Activated naive CD8-positive, alpha-beta T cell treated with anti-CD3 and anti-CD28 coated beads, Interleukin-2, amount 10 ng/mL, durations not matched to agents 7 days and 5 days (primary cell): ENCODE measurements at places on chromosomes 7 and 10.

- no peak for DNase-seq
Measured at GRCh38 chr10:45000138-45000751, 478 bp upstream of the ZNF22 start.

DNA sequence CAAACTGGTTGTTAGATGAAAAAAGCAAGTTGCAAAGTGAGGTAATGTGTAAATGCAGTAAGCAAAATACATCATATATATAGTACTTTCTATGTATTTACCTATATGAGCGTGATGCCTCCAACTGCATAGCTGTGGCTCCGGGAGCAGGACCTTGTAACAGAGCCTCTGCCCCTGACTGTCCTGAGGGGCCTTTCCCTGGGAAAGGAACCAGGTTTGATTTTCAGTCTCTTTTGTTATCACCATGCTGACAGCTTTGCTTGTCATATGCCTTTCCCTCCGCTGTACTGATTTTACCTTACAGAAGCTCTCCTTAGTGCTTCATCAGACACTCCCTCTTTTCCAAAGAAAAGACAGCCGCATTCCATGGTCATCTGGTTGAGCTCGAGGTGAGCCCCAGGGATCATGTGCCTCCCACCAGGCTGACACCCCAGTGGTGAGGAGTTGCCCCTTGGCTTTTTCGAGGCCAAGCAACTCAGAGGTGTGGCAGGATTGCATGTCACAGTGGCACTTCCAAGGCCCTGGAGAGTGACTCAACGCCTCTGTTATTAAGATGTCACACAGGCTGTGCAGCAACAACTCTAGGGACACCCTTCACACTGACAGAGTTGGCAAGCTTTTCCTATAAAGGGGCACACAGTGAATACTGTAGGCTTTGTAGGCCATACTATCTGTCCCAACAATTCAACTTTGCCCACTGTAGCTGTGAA is 78.9 kb downstream of the ALOX5 start:
- DNase-seq: no peak

DNA sequence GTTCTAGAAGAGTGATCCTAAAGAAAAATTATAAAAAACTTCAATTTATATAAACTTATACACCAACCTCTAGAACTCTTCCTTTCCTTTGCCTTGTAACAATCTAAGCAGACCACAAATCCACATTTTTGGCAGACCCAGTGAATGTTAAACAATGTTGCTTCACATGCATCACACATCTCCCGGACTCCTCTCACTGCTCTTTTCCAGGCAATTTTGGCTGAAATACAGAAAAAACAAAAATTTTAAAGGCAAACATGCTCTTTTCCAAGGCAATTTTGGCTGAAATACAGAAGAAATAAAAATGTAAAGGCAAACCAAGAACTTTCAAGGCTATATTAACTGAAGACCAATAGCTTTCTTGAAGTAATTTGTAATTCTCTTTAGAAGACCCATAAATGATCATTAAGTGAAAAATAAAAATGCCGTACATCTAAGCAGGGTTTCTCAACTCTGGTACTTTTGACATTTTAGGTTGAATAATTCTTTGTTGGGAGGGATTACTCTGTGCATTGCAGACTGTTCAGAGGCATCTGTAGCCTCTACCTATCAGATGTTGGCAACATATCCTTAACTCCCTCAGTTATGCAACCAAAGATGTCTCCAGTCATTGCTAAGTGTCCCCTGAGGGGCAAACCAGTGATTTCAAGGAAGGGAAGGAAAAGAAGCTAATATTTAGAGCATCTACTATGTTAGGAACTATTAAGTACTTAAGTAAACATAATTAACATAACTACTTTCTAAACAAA is 64.4 kb downstream of the NRBF2 start:
- DNase-seq: no peak

- DNase-seq: no peak
Measured at GRCh38 chr7:109996927-109997326, 1094.0 kb upstream of the LRRN3 start.

DNA sequence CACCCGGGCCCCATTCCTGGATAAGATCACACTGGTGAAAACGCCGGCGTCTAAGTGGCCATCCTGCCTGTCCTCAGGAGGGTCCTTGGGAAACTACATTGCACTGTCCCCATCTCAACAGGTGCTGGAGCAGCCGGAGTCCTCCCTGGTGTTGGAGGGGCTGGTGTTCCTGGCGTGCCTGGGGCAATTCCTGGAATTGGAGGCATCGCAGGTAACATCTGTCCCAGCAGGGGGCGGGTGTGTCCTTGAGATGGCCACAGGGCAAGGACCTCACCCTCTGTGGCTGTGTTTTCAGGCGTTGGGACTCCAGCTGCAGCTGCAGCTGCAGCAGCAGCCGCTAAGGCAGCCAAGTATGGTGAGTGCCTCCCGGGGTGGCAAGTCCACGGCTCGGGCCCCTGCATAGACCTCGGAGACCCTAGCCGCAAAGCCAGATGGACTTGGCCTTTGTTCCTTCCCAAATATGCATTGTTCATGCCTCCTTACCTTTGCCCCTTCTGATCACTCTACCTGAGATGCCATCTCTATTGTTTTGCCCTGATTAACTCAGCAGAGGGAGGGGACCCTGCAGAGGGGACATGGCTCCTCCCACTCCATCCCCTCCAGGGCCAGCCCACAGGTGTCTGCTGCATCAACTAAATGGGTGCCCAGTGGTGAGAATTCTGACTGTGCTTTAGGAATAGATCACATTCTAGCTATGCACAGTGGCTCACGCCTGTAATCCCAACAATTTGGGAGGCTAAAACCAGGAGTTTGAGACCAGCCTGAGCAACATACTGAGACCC is 23.8 kb downstream of the ELN start:
- DNase-seq: no peak

- peak; percentile 58 for DNase-seq
Measured at GRCh38 chr7:1532456-1533254, 2.2 kb downstream of the MAFK start.

DNA sequence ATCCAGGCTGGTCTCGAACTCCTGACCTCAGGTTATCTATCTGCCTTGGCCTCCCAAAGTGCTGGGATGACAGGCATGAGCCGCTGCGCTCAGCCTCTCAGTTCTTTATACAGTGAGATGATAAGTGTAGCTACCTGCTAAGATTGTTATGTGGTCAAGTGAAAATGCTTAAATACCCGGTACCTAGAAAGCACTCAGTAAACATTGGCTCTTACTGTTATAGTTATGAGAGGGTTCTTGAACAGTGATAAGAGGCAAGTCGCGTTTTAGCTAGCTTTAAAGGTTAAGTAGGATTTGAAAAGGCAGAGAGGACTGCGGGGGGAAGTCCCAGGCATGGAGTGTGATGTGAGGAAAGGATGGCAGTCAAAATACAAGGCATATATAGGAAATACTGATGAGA is 4.5 kb downstream of the ZKSCAN1 start:
- DNase-seq: no peak

- no peak for DNase-seq
Measured at GRCh38 chr10:22631646-22632278, 82.6 kb downstream of the PIP4K2A start.

GRCh38 chr7:21508538-21508937 is 34.3 kb upstream of the DNAH11 start:
- DNase-seq: no peak

DNA sequence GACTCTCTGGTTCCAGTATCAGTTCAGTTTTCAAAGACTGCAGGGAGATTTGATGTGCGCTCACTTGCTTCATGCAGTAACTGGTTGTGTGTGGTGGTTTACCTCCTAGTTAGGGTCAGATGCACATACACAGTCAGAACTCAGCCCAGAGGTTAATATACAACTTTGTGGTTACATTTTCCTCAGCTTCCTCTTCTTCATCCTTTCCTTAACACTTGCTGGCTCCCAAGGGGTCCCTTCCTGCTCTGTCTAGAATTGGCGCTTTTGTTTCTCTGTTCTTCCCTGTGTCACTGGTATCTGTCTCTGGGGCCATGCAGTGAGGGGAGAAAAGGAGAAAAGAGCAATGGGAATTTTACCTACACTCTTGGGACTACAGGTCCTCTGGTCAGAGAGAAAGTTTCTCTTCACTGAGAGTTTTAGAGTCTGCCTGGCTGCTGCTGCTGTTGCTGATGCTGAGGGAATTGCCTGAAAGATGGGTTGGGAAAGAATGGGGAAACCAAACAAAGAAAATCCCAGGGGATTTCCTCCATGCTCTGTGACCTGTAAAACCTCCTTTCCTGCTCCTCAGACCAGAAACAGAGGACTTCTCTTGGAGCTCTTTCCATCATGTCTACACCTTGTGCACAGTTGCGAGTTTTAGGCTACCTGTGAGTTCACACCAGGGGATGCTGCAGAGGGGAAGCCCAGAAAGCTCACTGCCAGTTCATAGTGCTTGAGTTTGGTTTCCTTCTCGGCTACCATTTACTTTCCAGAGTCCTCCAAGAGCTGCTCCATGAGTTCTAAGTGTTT is 74.6 kb downstream of the WDFY4 start:
- no peak for DNase-seq

GRCh38 chr10:78047314-78047891 is 13.7 kb downstream of the RPS24 start:
- DNase-seq: peak; percentile 86

DNA sequence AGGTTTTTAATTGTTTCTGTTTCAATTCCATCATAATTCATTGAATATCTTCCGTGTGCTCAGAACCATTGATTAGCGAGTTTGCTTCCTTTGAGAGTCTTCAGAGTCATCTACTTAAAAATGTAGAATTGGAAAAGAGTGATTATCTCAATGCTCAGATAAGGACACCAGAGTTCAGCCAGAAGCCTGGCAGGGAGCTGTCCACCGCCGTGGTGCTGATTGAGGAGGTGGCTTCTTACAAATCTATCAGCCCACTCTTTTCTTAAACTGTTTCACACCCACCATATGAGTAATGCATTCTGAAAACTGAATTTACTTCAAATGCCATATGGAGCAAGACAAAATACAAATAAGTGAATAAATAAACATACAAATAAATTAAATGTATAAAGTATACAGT is 79.3 kb downstream of the INSYN2A start:
- peak; percentile 67 for DNase-seq

GRCh38 chr10:118981946-118982345 is 47.6 kb upstream of the NANOS1 start:
- DNase-seq: no peak

GRCh38 chr7:150942001-150942590 is 36.0 kb downstream of the KCNH2 start:
- DNase-seq: peak; percentile 58

DNA sequence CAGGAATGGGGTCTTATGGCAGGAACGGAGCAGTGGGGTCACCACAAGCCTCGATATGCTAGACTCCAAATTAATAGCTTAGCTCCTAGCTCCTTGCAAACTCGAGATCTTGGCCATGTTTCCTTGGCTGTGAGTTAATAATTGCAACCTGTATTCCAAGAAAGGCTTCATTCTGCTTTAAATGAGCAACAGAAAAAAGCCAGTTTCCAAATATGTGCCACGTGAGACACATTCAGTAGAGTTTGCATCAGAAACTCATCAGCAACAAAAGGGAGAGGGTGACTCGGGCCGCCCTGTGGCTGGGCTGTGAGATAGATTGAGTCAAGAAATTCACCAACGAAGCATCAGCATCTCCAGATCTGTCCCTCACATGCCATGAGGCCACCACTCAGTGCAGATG is 112.0 kb downstream of the NPTX2 start:
- no peak for DNase-seq

- no peak for DNase-seq
Measured at GRCh38 chr7:106566196-106566595, 94.8 kb downstream of the CCDC71L start.

GRCh38 chr10:28982974-28983373 is 305.7 kb downstream of the BAMBI start:
- DNase-seq: no peak

GRCh38 chr10:32377458-32378259 is 30.7 kb upstream of the EPC1 start:
- no peak for DNase-seq

DNA sequence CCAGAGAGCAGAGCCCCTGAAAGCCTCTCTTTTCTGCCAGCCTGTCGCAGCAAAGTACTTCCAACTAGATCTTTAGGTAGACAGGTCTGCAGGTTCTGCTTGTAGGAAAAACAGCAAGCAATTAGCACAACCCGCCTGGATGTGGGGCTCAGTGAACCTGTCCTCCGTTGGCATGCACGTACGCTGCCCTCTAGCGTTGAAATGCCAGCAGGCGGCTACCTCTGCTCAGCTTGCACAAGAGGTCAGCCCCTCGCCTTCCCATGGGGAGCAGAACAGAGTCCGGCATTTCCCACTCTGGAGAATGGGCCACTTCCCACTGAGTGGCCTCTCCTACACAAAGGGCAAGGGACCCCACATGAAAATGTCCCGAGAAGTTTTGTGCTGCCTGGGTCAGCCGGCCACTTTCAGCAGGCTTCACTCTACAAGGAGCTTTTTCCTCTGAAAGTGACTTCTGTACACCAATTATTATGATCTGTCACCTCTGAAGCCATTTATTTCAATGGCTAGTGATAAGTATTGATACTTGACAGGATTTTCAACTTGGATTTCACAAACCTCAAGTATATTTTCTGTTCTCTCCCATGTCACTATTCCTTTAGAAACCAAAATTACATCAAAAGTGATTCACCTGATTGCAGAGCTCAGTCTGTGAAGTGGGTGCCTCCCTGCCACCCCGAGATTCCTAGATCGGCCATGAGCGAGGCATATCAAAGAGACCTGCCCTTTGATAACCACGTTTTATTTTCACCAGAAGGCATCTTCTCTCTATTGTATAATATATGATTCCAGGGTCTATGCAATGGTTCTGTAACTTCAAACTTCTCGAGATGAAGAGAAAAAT is 56.7 kb downstream of the JCAD start:
- DNase-seq: peak; percentile 67

DNA sequence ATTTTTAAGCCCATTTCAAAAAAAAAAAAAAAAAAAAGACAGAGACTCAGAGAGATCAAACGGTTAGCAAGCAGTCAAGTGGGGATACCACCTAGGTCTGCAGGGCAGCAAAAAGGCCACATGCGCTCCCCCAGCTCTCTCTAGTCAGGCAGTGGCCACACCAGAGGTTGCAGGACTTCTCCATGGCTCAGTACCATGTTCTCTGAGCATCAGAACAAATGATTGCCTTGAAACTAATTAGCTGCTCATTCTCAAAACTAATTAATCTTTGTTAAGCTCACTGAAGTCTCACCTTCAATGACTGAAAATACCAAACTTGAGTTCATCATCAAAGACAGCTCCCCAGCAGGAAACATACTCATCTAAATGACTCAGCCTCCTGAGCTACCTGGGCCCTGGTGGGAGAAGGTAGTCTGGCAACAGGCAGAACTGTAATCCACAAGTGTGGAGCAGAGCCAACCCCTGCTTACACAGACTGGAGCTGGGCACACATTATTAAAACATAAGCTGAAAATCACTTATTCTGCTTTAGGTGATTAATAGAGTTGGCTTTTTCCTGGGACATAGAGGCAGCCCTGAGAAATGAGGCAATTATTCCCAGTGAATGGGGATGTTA is 319.6 kb downstream of the GRID1 start:
- DNase-seq: no peak

GRCh38 chr7:93031795-93032194 is 86.0 kb downstream of the SAMD9 start:
- no peak for DNase-seq

- DNase-seq: no peak
Measured at GRCh38 chr10:49364747-49365146, 31.1 kb downstream of the DRGX start.

- no peak for DNase-seq
Measured at GRCh38 chr7:67955061-67955460, 958.4 kb downstream of the TYW1 start.

GRCh38 chr7:93890464-93891068 is at the start of gene TFPI2:
Gene TFPI2 (minus strand): TSS chr7:93890753. CDS start chr7:93890678, 75 bp downstream.
- peak; percentile 34 for DNase-seq
